ENCODE measurements at places on chromosomes 2 and 18.
A peak's percentile ranks its signal among the peaks of the same experiment; 100 is the strongest.

GRCh38 chr2:30185178-30185577 lies 38.4 kb downstream of the YPEL5 start:
- DNase-seq: no peak

DNA sequence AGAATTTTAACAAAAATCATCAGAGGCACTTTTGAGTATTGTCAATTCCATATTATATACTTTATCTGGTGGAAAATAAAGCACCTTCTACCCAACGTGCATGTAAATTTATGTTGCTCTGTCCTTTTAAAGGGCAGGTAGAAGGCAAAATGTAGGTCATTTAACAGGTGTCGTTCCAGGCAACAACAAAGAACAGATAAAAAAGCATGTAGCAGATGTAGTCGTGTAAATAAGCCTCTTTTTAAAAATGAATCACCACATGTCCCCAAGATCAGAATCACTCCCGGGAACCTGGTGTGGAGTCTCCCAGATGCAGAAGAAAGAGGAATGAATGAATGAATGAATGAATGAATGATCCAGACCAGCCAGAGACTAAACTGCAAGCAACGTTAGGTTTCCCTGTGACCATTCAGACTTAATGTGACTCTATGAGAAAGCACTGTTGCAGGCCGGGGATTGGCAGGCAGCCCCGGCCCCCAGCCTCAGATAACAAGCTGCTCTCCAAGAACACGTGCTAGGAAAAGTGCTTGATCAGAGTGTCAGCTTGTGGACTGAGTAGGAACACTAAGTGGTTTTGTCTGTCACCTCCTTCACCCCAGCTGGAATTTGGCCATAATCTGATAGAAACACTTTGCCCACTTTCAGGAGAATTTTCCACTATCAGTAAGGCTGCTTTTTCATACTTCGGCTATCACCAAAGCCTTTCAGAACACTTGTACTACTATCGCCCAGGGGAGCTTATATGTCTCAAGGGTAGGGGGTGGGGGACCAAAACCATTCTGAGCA lies 100.6 kb downstream of the CDK15 start:
- DNase-seq: no peak

- DNase-seq: no peak
Observed at GRCh38 chr2:16680781-16681180, 15.1 kb upstream of the CYRIA start.

- no peak for DNase-seq
Observed at GRCh38 chr2:38997781-38998180, 108.1 kb downstream of the ARHGEF33 start.

GRCh38 chr2:231884438-231885140 lies 41.6 kb downstream of the NPPC start:
- no peak for DNase-seq

DNA sequence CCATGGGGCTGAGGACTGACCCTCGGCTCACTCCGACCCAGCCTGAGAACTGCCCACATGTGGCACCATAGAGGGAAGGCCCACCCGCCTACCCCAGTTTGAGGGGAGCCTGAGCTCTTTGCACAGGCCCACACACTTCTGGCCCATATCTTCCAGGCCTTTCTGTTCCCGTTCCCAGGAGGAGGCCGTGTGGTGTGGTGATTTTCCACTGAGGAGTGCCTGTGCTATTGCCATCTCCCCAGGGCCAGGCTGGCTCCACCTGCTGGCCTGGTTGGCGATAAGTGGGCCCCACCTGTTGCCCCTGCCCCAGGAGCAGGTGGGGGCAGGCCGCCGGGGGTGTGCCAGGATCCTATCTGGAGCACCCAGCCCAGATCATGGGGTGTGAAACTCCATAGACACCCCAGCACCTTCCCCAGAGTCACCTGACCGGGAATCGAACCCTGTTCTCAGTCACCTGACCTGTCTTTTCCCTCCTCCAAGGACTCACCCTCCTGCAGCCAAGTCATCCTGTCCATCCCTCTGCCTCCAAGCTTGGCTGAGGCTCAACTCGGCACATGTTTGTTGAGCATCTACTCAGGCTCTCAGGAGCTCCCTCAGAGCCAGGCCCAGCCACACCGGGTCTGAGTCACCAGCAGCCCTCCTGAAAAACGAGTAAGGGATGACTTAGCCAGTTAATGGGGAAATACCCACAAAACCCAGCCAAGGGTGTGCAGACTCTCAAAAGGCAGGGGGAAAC lies 120.1 kb downstream of the CYP26B1 start:
- no peak for DNase-seq

GRCh38 chr2:58057707-58058530 lies 11.3 kb downstream of the VRK2 start:
- DNase-seq: no peak

- DNase-seq: no peak
Observed at GRCh38 chr2:212665948-212666347, 127.3 kb upstream of the ERBB4 start.

GRCh38 chr2:16121231-16121985 lies 181.1 kb downstream of the MYCN start:
- DNase-seq: no peak

DNA sequence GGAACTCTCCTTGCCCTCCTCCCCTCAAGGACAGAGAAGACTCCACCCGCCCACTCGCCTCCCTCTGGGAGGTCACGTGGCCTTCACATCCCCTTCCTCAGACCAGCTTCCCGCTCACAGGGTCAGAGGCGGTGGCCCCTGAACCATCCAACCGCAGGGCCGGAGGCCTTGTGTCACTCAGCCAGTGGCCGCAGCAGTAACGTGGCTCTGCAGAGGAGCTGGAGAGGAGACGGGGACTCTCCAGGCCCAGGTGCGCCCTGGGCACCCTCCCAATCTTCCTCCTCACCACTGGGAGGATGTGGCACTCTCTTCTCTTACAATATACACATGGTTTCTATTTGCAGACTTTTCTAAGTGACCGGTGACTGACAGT lies 161.7 kb downstream of the TWIST2 start:
- no peak for DNase-seq

DNA sequence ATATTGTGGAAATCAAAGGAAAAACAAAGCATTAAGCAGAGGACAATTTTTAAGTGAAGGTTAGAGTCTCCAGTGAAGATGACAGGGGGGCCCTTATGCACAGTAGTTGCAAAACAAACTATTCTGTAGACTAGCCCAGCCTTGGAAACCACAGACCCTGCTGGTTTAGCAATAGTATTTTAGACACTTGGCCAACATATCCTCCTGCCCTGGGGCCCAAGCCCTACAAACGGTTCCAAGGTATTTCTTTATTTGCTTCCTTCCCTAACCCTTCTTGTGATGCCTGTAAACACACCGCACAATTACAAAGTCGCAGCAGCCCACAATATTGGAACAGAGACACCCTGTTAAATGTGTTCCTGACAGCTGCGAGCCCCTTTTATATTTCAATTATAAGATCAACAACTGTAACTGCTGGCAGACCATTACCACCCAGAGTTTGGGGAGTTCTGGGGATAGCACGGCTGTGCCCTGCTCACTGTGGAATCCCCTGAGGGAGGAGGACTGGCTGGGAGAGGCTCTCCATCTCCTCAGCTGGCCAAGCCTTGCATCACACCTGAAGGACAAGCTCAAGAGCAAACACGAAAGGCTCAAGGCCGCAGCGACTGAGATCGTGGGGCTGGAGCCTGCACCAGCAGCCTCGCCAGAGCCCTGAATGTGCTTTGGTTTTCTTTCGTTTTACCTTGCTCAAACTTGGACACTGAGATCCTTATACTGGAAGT lies 282.2 kb upstream of the ATP5MC3 start:
- no peak for DNase-seq

GRCh38 chr2:235129850-235130249 lies 178.0 kb downstream of the SH3BP4 start:
- DNase-seq: no peak

GRCh38 chr2:12211326-12212175 lies 465.1 kb downstream of the LPIN1 start:
- DNase-seq: no peak

- no peak for DNase-seq
Observed at GRCh38 chr2:182448371-182448770, 21.5 kb upstream of the PDE1A start.

- DNase-seq: no peak
Observed at GRCh38 chr2:120354467-120354866, 8.5 kb downstream of the INHBB start.

DNA sequence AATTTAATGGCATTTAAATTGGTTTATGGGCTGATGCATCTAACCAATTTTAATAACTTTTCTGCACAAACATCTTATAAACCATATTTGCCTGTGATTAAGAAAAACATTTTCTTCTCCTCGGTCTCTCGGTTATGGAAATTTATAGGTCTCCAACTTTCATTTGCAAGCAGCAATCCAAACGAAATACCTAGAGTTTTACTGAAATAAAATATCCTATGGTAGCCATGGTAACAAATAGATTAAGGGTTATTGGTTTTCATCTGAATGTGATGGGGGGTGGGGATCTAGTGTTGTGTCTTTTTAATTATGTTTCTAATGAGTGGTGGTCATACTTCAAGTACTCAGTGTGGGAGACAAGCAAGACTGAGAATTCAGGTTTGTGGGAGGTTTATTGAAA lies 2.9 kb downstream of the KLHL29 start:
- no peak for DNase-seq

- no peak for DNase-seq
Observed at GRCh38 chr2:933734-934295, 16.8 kb upstream of the SNTG2 start.

GRCh38 chr2:134736167-134736880 lies 17.5 kb upstream of the TMEM163 start:
- DNase-seq: no peak

DNA sequence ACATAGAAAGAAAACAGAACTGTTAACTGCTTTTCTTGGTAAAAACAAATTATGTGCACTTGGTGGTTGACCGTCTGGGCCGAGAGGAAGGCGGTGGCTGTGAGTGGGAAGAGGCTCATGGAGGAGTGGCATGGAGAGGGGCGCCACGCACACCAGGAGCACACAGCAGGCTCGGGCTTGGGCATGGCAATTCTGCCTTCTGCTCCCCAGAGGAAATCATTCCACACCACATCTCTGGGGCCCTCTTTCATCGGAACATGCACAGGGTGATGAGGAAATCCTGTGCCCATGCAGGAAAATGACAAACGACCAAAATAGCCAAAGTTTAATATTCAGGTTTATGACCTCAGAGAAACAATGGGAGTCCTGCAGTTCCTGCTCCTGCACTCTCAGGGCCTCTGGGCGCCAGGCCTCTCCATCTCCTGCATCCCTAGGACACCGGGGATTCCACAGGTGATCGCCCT lies 26.4 kb downstream of the WDFY1 start:
- no peak for DNase-seq

DNA sequence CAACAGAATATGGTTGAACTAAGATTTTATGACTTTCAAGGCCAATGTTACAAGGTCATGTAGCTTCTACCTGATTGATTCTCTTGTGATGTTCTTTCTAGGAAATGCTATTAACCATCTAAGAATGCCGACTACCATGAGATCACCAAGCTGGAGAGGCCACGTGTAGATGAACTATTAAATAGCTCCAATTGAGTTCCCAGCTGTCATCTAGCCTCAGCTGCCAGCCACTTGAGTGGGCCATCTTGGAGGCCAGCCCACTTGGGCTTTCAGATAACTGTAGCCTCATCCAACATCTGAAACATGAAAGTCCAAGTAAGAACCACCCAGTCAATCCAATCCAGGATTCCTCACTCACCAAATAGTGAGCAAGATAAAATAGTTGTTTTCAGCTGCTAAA lies 376.9 kb upstream of the TMEFF2 start:
- DNase-seq: peak; percentile 24

GRCh38 chr2:206561962-206562361 lies 80.3 kb upstream of the FAM237A start:
- no peak for DNase-seq

- DNase-seq: no peak
Observed at GRCh38 chr18:59961070-59961469, 61.3 kb downstream of the PMAIP1 start.

DNA sequence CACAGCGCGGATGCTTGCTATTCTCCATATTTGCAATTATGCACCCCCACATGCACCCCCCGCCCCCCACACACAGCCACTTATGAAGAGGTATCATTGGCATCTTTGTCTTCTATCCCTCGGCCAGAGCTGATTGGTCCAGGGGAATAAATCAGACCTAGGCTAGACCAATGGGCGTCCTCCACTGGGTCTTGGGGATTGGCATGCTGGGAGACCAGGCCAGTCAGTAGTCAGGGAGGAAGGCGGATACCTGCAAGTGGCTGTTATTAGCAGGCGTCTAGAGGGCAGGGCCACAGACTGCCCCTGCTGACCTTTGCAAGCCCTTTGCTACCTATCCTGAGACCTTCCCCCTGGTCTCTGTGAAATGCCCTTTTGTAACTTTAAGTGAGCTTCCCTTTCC lies 30.0 kb downstream of the ATOH8 start:
- DNase-seq: no peak

DNA sequence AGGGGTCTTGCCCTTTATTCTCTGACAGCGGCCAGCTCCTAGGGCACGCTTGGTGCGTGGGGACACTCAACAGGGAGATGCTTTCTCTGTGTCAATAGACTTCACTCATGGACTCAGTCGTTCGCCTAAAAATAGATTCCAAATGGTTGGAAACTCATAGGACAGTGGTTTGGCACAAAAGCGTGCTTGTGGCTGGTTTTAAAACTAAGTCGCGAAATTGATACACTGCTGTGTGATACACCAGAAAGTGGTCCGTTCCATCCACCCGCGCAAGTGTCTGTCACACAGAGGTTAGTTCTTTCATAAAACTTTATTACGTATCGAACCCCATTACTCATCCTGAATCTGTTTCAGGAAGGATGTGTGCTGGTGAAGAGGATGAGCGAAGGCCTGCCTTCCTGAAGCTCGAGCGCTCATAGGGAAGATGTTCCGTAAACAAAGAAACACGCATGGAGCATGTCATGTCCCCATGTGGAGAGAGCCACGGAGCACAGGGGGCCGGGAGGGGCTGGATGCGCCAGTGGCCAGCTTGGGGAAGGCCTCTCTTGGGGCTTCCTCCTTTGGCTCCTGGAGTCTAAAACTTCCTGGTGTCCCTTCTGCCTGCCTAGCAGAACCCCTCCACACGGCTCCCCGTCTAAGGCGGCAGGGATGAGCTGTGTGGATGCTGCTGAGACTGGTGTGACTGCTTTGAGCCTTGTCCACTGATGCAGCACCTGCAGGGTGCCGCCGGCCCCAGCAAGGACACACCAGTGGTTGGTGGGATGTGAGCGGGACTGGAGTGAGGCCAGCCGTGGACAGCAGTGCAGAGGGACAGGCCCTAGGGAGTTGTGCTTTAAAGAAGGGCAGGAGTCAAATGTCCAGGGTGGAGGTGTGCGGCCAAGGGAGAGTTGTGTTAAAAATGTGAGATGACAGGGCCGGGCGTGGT lies 207.2 kb downstream of the GBX2 start:
- no peak for DNase-seq

DNA sequence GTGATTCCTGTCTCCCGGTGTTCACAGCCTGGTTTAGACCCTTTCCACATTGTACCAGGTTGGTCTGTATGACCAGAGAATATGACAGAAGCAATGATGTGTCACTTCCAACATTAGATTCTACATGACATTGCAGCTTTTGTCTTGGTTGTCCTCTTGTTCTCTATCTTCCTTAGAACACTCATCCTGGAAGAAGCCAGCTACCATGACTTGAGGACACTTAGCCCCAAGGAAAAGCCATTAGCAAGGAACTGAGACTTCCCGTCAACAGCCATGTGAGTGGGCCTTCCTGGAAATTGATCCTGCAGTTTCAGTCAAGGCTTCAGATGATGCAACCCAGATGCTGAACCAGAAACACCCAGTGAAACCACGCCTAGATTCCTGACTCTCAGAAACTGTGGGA lies 143.3 kb downstream of the MREG start:
- no peak for DNase-seq

- DNase-seq: no peak
Observed at GRCh38 chr2:13260402-13260801, 543.7 kb downstream of the TRIB2 start.

- DNase-seq: no peak
Observed at GRCh38 chr2:208477741-208478140, 71.1 kb downstream of the PTH2R start.
